ENCODE measurements at places on chromosomes 5 and 9.

- no peak for DNase-seq
Measured at GRCh38 chr5:68710514-68710913, 383.3 kb upstream of the SLC30A5 start.

DNA sequence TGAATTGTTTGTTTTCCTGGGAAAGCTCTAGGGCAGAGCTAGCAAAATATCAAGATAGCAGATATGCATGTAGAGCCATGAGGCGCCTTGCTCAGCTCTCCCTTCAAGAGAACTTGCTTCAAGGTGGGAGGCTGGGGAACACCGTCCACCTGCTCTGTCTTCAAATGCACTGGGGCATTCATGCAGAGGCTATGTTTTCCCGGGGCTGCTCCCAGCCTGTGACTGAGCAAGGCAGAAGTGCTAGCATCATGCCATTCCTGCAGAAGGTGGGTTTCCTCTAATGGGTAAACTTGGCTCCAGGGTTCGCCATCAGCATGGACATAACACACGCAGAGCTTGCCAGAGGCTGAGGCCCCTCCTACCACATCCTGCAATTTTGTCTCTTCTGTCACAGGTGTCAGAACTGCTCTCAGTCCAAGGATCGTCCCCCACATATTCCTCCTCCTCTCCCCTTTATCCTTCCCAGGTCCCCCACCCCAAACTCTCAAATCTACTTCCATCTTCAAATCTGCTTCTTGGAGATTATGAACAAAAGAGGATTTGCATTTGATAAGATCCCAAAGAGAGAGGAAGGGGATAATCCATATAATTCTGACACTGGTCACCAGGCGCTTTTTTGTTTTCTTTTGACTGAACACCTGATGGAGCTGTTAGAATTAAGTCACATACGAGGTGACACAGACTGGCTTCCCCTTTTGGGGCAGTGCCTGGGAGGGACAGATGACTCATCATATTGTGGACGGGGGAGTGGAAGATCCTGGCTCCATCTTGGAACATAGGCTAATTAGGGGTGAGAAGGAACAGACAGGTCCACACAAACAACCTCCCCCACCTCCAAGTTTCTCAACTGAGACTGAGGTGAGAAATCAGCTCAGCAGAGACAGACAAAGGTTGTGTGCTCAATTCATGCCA is 85.0 kb upstream of the TAF11L2 start:
- DNase-seq = no peak

GRCh38 chr9:126814091-126814490 is 9.3 kb downstream of the ZBTB43 start:
- no peak for DNase-seq

DNA sequence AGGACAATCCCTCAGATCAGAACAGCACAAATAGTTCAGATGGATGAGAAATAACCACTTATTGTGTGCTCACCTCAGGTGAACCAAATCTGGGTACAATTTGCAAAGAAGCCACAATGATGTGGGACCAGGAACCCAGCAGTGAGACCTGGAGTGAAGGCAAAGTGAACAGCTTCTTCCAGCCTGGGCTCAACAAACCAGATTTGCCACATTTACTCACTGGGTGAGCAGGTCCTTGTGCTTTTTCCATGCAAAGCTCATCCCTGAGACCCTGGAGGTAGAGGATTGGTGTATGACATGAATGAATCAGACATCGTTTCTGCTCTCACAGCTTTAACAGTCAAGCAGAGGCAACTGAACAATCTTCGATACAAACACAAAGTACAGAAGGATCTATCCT is 29.1 kb upstream of the GRIA1 start:
- no peak for DNase-seq

GRCh38 chr9:75891277-75891741 is 836 bp downstream of the PCSK5 start:
- no peak for DNase-seq

DNA sequence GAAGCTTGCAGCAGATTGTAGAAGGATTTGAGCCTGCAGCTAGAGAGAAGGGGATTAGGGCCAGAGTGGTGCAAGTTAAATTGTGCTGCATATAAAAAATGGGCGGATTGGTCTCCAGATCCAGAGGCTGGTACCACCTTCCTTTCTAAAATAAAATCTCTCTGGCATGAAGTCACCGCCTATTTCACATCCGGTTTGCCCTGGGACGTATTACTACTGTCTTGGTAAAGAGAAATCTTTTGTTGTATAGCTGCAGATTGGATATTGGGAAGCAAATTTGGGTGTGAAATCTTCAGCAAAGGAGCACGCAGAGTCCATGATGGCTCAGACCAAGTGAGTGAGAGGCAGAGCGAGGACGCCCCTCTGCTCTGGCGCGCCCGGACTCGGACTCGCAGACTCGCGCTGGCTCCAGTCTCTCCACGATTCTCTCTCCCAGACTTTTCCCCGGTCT is at the start of gene GABRA1:
Gene GABRA1 (plus strand): TSS at position 180 of the 451 bp plus-strand sequence. CDS start 2,691 bp downstream, outside the sequence.
- DNase-seq = no peak

- DNase-seq = no peak
Measured at GRCh38 chr5:144328494-144328893, 157.8 kb downstream of the KCTD16 start.

GRCh38 chr5:127447827-127448226 is 69.6 kb upstream of the PRRC1 start:
- no peak for DNase-seq

DNA sequence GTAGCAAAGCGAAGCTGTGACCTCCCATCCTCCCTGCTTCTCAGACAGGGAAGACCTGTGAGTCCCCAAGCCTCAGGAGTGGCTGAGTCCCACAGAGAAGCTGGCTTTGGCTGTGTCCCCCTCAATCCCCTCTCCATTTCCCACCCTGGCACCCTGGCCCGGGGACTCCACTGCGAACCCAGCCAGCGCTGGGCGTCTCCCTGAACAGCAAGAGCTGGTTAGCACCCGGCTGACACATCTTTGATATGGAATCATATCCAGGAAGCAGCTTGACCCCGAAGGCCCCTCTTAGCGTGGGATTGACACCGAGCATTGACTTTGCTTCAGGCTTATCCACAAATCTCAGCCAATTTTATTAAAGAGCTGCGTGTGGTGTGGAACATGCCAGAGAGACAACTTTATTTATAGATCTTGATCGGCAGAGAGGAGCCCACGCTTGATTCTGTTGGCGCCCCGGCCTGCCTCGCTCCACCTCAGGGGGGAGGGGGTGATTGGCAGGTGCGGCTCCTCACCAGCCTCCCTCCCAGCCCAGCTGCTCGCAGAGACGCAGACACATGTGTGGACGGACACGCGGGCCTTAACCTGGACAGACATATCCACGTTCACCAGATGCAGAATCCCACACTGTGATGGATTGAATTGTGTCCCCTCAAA is 120.7 kb upstream of the MVB12B start:
- no peak for DNase-seq

GRCh38 chr9:127223266-127223665 is 41.3 kb upstream of the GARNL3 start:
- DNase-seq = no peak

DNA sequence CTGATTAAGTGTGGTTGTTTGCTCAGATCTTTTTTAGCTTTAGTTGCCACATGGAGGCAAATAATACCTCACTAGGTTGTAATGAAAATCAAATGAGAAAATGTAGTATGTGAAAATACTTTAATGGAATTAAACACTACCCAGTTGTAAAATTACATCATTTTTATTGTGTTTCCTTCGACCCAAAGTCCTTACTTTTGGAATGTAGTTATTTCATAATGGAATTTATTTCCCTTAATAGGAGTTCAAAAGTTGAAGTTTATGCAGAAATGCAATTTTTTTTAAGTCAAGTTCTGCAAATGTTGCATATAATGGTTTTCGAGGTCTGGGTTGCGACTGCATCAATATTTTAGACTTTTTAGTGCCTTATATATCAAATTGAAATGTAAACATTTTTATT is 31.0 kb downstream of the TNPO1 start:
- DNase-seq = no peak

DNA sequence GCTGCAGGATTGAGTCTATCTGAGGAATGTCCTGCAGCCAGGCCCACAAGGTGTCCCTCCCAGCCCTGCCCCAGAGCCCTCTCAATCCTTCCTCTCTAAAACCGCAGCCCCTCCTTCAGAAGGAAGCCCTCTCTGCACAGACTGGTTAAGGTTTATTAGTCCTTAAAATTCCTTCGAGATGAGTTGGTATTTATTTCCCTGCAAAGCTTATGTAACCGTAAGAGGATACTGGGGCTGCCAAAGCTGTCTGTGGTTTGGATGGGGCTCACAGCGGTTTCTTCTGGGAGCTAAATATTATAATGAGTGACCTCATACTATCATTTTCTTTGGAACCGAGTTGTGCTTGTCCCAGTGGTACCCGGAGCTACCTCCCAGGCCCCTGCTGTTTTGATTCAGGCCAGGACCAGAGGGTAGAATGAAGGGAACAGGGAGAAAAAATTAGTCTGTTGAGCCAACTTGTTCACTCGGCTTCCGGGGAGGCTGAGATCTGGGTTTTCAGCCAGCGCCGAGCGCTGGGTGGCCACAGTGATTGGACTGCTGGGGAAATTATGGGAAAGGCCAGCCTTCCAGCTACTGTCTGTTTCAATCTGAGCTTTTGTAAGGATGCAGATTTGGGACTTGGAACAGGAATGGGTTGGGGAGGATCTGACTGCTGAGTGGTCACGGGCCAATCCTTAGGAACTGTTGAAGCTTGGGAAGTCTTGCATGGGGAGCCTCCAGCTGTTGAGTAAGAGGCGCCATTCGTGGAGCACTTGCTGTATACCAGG is 107.5 kb downstream of the NDFIP1 start:
- no peak for DNase-seq

- DNase-seq = no peak
Measured at GRCh38 chr5:134553821-134554267, 28.4 kb downstream of the JADE2 start.

DNA sequence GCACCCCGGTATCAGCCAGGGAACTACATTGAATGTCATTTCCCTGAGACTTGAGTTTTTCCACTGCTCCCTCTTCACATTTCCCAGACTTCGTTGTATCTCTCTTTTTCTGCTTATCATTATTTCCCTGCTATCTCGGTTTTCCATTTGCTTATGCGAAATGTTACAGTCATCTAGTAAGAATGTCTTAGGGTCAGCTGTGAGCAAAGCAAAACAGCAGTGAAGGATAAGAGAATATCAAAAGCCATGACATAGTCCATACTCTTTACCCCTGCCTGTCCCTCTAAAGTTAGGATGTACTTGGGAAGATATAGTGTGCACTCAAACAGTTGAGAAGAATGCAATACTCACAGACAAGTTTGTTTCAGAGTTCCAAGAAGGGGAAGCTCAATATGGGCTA is 88.7 kb downstream of the ITGA1 start:
- no peak for DNase-seq

GRCh38 chr5:148343046-148343407 is 7.7 kb downstream of the SPINK9 start:
- no peak for DNase-seq

GRCh38 chr5:54859316-54859715 is 126.1 kb downstream of the ESM1 start:
- no peak for DNase-seq

DNA sequence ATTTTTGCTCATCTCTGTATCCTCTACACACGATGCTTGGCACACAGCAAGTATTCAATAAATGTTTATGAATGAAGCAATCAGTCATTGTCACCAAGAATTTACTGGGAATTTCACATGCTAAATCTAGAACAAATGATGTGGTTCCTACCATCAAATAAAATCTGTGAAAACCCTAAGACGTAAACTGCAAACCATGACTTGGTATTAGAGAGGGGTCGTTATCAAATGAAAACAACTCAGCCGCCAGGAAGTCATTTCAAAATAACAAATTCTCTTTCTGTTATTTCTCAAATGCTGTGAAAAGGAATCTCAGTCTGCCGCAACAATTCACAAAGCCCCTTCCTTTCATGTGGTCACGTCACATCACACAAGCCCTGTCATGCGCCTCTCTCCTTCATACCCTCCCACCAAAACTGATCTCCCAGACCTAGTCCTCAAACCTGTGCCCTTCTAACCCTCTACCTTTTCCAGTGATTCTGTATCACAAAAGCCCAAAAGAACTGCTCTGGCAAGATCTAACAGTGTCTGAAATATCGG is 173.6 kb downstream of the DEPDC1B start:
- no peak for DNase-seq

GRCh38 chr5:96157077-96157780 is 195.6 kb upstream of the ELL2 start:
- DNase-seq = no peak

GRCh38 chr9:16002816-16003215 is 450.0 kb downstream of the CCDC171 start:
- DNase-seq = no peak

GRCh38 chr5:124972703-124973102 is 226.3 kb upstream of the ZNF608 start:
- no peak for DNase-seq

GRCh38 chr5:31059889-31060288 is 133.6 kb upstream of the CDH6 start:
- DNase-seq = no peak

DNA sequence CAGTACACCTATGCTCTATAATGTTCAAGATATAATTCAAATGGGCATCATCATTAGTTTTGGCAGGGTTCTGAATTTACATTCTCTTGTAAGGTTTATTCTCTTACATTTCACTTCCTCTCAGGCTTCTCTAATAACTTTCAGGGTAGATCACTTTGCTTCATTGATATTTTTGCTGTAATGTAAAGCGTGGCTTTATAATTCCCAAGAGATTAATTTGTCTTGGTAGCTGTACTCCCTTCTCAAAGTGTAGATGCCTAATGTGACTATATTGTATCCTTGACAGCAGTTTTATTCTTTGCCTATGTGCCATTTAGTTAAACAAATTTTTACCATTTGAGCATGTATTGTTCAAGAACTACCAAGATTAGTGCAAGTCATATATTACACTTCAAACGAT is 889.1 kb downstream of the TAF11L14 start:
- DNase-seq = no peak

GRCh38 chr5:173705512-173706044 is 89.1 kb upstream of the BOD1 start:
- no peak for DNase-seq

- no peak for DNase-seq
Measured at GRCh38 chr5:84113246-84114105, 271.2 kb downstream of the EDIL3 start.

GRCh38 chr5:125316915-125317535 is 570.6 kb upstream of the ZNF608 start:
- no peak for DNase-seq

- no peak for DNase-seq
Measured at GRCh38 chr5:855771-856530, 5.2 kb upstream of the ZDHHC11 start.

All from esophagus squamous epithelium (tissue), 5 donors.